ENCODE measurements at places on chromosomes 12 and 14.

GRCh38 chr12:109387425-109388166 is 39.9 kb downstream of the MYO1H start:
- no peak for DNase-seq

GRCh38 chr12:119613319-119613936 is 19.9 kb downstream of the TMEM233 start:
- DNase-seq, result no peak

GRCh38 chr14:26124896-26125438 is 472.9 kb downstream of the NOVA1 start:
- no peak for DNase-seq

- no peak for DNase-seq
These were observed 822 bp upstream of the POU6F1 start for GRCh38 chr12:51218607-51219161.

DNA sequence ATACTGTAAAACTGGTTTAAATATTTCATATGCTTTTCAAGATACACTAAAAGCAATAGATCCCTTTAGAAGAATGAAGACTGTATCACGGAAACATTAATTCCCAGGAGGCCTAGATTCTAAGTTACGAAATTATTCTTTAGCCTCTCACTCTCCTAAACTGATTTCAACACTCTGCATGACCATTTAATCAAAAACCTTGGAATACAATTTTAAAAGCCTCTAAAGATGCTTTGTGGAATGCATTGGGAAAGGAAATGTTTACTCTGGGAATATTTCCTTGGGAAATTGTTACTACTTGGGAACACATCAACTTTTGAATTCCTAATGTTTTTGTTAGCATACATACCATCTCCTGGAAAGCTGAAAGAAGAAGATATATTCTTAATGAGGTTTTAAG is 255.7 kb upstream of the FAR2 start:
- DNase-seq, result no peak

- DNase-seq, result no peak
These were observed 10.3 kb downstream of the TWF1 start for GRCh38 chr12:43795716-43796280.

- DNase-seq, result no peak
These were observed 51.8 kb downstream of the PELI2 start for GRCh38 chr14:56170028-56170427.

DNA sequence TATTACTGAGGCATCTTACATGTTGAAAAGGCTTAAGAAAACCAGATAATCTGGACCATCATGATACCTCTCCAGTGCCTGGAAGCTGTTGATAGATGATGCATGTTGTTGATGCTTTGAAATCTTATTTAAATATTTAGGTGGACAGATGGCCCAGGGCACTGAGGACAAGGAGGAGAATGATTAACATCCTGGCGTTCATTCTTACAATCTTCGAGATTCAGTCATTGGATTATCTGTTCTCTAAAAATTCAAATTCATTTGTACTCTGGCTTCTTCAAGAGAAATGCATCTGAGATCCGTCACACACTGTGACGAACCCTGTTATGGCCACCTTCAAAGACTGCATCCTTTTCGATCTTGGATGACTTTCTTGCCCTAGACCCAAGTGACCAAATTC is 121.3 kb upstream of the IGF1 start:
- DNase-seq, result no peak

- DNase-seq, result no peak
These were observed 50.1 kb downstream of the GOLGA5 start for GRCh38 chr14:92844204-92844603.
